ENCODE measurements at places on chromosomes 2 and 18. TPM values are rescaled to one million over a fixed set of nuclear protein-coding genes. Genes with fewer than 3 reads are reported as not detected.

Gene MROH2A
- 2.9 TPM for total RNA-seq

Gene CCDC138
- 10.1 TPM for total RNA-seq

Gene SLC8A1
- total RNA-seq = 13.5 TPM

Gene DYTN
- total RNA-seq = not detected

Gene SLC9A4
- total RNA-seq = 0.85 TPM

Gene STON1
- 1.7 TPM for total RNA-seq

Gene MERTK
- 3.4 TPM for total RNA-seq

Gene FIGN
- total RNA-seq = 3.1 TPM

Gene NYAP2
- total RNA-seq = 0.30 TPM

Gene CPSF3
- 52.0 TPM for total RNA-seq

Gene SLC4A3
- 7.3 TPM for total RNA-seq

Gene SAG
- total RNA-seq = not detected

All from PC-9 (cell line).